Stomach (tissue), 19 donors: ENCODE measurements at places on chromosomes 5 and 9. TPM values are rescaled to one million over a fixed set of nuclear protein-coding genes. Genes with fewer than 3 reads are reported as not detected.

DNA sequence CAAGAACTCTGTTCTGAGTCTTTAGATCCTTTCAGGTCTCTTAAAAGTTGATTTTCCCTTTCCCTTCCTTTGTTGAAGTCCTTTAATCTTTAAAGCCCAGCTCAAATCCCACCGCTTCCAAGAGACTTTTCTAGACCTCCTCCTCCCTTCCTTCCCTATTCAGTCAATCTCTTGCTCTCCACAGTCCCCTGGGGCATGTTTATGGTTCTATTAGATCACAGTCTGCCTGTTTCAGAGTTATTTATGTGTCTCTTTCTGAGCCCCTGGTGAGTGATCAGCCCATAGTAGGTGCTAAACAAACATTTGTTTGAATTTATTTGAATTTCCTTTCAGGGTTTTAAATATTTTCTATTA, 7.2 kb upstream of the ARSI start:
- no peak for DNase-seq

DNA sequence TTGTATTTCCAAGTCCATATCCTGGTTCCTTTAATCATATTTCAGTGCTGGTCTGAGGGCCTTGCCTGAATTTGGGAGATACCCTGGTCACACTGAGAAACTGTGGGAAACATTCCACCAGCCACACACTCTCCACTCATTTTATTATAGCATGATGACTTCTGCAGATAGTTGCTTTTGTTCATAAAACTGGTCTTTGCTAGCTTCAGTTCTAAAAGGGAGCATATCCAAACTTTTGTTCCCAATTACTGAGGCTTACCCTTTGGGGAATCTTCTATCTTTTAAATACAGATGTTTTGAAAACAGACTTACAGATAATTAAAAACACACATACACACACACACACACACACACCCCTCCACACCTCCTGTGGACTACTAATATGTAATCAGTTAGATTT, 21.0 kb downstream of the DMGDH start:
- DNase-seq: no peak

- DNase-seq: no peak
These were observed 138.8 kb upstream of the LMX1B start for GRCh38 chr9:126474786-126475485.

DNA sequence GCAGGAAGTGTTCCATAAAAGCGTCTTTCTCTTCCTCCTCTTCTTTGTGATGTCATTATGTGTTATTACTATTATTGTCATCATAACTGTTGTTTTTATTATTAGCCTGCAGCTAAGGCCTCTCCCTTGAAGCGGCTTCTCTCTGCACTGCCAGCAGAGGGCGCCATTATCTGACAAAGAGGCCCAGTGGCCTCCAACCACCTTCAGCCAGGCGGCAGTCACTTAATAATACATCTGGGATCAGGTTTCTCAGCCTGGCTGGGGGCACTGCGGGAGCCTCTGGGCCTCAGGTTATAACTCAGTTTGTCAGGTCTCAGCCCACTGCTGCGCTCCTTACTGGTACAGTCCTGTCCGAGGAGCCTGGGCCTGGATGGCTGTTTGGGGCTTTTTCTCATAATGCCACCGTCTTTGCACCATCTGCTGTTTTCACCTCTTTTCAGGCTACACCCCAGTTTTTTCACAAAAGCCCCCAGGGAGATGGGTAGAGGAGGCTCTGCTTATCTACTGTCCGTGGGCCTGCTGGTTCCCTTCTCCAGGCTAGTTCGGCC, 281.9 kb downstream of the NSG2 start:
- DNase-seq: peak; percentile 70

DNA sequence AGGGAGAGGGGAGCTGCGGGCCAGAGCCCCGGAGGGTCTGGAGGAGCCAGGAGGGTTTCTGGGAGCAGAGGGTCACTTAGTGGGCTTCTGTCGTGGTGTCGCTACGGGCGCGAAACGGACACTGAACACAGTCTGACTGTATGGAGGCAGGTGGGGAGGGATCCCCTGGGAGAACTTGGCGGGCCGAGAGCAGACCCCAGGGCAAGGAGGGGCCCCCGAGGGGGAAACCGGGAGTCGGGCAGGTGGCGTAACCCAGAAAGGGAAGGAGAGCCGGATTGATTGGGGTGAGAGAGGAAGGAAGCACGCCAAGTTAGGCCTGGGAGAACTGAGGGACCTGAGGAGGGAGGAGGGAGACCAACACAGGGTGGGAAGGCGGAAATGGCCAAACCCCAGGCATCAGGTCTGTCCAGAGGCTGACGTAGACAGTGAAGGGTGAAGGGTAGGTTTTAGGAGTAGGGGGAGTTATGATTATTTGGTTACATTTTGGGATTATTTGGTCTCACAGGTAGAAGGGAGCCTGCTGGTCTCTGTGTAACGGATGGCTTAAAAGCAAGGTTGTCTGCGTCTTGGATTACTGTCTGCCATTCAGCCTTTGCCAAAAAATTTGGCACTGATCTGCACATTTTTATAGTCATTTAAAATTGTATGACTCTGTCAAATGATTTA, 3.3 kb upstream of the MSMP start:
- peak; percentile 40 for DNase-seq

DNA sequence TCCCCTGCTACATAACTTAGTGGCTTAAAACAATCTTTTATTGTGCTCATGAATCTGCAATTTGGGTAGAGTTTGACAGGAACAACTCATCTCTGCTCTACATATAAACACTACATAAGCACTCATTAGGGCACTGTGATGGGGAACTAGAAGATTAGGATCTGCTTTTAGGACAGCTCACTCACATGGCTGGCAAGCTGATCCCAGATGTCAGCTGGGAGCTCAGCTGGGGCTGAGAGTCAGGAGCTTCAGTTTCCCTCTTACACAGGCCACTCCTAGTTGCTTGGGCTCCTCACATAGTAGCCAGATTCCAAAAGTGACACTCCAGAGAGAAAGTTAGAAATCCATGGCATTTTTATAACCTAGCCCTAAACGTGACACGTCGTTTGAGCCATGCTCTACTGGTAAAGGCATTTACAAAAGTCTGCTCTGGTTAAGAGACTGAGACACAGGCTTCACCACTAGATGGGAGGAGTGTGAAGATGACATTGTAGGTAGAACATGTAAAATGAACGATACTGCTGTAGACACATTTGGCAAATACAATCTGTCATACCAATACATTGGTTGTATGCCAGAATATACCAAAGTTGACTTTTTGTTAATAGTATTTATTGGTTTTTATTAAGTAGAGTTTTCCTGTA, 23.6 kb downstream of the SCAI start:
- DNase-seq: no peak

DNA sequence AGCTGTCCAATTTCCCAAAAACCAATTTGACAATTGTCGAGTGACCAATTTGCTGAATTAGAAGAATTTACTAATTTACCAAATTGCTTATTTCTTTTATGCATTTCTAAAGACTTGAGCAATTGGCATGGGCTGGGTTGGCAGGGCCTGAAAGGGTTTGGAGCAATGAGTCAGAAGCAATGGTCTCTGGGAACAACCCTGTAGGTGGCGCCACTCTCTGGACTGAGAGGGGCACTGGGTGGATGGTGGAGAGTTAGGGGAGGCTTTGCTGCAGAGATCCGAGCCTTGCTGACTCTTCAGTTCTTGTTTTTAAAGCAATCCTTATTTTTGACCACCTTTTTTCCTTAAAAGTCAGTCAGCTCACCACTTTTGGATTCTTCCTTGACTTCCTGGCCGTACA, 71.5 kb upstream of the RPS23 start:
- peak; percentile 44 for DNase-seq

DNA sequence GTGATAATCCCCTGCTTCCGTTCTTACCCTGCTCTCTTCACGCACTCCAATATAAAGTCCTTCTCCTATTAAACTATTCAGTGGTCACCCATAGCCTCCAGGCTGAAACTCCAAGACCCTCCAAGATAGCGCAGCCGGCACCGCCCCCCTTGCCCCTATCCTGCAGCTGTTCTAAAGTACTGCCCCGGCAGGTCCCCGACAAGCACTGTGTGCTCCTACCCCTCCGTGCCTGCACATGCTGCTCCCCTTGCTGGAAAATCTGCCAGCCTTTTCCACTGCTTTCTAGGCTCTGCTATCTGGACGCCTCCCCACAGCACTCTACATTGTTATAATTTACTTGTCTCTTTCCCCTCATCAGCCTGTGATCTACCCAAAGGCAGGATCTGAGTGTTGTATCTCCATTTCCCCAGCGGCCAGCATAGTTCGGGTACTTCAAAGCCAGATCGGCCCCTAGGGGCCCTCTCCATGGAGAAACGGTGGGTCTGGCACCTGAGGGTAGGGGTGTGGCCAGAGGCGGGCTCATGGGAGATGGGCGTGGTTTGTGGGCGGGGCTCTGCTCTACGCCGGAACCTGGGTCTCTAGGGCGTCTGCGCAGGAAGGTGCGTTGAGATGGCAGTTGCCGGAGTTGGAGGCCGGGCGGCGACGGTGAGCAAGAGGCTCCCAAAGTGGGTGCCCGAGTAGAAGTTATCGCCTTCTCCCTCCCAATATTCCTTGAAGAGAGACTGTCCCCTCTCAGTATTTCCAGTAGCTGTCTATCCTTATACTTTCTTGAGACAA, 83.5 kb upstream of the RUSC2 start:
- DNase-seq: peak; percentile 92

DNA sequence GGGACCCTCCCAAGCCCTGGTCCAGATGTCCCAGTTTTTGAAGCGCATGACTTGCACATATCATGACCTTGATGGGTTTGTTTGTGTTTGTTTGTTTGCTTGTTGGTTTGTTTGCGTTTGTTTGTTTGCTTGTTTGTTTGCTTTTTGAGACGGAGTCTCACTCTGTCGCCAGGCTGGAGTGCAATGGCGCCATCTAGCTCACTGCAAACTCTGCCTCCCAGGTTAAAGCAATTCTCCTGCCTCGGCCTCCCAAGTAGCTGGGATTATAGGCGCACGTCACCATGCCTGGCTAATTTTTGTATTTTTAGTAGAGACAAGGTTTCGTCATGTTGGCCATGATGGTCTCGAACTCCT, 13.0 kb upstream of the UBAC1 start:
- DNase-seq: no peak

DNA sequence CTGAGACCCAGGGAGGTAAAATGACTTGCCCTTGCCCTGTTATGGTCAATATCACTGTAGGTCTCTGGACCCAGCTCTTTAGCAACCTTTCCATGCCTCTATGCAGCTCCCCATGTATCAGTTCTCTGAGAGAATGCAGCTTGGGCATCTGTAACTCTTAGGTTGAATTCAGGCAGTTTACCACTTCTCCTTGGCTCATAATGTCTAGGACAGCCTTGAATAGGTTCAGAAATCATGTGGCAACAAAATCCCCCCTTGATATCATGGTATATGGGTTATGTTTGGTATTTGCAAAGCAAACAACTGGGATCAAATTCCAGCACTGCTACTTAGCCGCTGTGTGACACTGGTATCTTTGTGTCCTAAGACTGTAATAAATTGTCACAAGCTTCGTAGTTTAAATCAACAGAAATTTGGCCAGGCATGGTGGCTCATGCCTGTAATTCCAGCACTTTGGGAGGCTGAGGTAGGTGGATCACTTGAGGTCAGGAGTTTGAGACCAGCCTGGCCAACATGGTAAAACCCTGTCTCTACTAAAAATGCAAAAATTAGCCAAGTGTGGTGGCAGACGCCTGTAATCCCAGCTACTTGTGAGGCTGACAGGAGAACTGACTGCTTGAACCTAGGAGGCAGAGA, 10.7 kb upstream of the SUB1 start:
- no peak for DNase-seq

DNA sequence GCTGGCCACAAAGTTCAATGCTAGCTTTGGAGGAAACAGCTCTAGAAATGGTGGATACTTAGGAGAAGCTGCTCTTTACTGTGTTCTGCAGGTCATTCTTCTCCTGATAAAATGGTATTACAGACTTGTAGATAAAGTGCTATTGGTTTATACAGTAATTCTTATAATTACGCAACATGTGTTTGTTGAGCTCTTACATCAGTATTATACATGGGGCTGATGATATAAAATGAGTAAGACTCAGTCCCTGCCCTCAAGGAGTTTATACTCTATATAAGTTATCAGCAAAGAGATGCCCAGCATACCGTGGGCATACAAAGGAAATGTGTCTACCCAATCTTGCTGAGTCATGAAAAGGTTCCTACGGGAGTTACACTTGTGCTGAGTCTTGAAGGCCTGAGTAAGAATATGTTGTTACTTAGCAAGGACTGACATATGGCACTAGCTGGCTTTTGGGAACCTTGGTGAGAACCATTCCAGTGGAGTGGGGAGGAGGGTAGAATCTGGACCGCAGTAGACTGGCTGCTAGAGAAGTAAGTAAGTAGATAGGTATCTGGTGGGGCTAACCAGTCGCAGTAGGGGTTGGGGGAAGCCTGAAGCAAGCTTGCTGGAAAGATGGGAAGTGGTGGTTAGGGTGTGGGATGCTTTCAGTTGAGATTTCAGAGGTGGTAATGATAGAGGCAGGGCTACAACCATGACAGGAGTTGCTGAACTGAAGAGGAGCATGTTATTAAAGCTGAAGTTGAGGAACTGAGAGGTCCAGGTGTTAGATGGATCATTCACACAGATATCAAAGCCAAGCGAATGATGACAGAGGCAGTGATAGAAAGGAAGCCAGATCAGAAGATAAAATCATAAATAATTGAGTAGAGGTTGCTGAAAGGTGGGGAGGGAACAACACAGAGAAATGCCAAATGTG, 11.1 kb upstream of the TTC23L start:
- DNase-seq: no peak

- no peak for DNase-seq
These were observed 4.3 kb upstream of the FAT2 start for GRCh38 chr5:151595411-151595826.

SUSD1 gene
- total RNA-seq: 16.9 TPM

TAS2R1 gene
- not detected for total RNA-seq

EDIL3 gene
- total RNA-seq: 2.3 TPM

TRIM36 gene
- total RNA-seq: 21.4 TPM

TAF11L12 gene
- total RNA-seq: not detected

IQGAP2 gene
- 97.1 TPM for total RNA-seq

PLCXD3 gene
- total RNA-seq: 2.9 TPM
